ENCODE measurements at places on chromosomes 12 and 14.
A peak's percentile ranks its signal among the peaks of the same experiment; 100 is the strongest.

DNA sequence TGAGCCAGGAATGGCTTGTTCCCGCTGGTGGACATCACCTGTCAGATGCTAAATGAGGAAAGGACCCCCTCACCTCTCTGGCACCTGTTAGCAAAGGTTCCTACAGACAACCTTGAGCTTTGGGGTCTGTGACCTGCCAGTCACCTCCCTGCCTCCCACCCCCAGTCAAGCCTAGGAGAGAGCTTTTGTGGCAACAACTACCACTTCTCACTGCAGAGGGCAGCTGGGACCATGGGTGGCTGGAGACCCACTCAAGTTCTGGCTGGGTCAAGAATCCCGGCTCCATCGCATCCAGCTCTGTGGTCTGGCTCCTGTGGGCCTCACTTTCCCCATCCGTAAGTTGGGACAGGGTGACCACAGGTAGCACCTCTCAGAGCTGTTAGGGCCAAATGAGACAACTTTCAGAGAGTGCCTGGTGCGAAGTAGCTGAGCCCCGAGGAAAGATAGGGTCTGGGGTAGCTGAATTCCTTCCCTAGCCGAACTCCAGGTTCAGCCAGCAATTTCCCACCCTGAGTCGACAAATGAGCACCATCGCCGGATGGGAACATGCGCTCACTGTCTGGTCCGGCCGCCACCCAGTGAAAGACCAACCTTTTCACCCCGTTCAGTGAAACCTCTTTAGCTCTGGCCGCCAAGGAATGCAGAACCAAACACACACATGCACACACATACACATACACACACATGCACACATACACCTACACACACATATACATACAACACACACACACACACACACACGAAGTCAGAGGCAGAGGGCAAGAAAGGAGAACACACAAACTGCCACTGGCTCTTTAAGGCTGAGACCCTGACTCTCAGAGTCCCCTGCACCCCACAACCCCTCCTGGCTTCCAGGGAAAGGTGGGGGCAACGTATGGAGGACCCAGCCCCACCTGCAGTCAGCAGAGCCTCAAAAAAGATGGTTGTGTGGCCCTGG, 1.9 kb downstream of the TMEM119 start:
- DNase-seq, result no peak

DNA sequence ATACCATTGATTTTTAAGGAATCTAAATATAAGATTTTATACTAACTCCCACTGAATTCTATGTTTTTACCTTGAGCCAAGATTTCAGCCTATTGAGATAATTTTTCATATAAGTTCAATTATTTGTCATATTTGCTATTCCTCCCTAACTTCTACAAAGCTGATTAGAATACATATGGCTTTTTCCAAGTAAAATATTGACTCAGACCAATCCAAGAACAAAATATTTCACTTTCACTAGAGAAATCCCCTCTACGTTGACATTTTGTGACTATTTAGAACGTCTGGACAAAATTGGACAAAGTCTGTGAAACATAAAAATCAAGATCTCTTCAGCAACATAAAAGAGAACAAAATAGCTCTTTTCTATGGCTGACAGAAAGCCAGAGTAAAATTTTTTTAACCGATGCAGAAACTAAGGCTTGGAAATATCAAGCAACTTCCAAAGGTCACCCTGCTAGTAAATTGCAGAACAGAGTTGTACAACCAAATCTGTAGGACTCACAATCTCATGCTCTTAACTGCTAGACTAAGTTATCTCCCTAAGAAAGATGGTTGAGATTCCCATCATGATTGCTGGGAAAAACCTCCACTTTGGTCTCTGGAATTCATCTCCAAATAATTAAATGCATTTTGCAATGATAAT, 118.0 kb downstream of the GARIN6 start:
- DNase-seq, result no peak

GRCh38 chr14:23300687-23301223, 1.9 kb downstream of the PPP1R3E start:
- DNase-seq, result no peak

DNA sequence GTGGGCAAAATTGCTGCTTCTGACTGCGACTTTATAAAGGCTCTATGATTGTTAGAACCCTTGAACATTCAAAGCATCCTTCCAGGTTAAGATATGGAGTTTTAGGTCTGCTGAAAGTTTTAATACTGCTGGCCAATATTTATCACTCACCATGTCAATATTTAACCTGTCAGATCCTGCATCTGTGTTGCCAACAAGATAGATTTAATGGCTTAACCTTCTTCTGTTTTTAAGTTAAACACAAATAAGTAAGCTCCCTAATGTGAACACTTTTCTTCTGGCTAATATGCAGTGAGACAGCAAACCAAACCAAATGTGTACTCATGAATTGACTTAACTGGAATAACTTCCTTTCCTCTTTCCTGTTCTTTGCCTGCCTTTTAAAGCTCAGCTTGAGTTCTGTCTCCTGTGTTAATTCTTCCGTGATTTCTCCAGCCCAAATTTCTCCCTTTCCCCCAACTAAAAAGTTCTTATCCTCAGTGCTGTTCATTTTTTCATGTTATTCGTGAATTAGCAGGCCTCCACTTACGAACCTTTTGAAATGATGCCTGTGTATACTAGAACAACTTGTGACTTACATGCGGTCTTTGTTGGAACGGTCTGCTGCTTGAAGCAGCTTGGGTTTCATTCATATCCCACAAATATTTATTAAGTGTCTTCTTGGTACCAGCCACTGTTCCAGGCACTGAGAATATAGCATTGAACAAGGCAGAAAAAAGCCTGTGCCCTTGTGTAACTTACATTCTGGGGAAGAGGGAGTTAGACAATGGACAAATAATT, 9.1 kb downstream of the FBXW8 start:
- no peak for DNase-seq

GRCh38 chr14:94636744-94637412, 24.7 kb downstream of the SERPINA3 start:
- no peak for DNase-seq

GRCh38 chr14:67285876-67286452, 44.7 kb downstream of the PALS1 start:
- DNase-seq, result peak; percentile 55

DNA sequence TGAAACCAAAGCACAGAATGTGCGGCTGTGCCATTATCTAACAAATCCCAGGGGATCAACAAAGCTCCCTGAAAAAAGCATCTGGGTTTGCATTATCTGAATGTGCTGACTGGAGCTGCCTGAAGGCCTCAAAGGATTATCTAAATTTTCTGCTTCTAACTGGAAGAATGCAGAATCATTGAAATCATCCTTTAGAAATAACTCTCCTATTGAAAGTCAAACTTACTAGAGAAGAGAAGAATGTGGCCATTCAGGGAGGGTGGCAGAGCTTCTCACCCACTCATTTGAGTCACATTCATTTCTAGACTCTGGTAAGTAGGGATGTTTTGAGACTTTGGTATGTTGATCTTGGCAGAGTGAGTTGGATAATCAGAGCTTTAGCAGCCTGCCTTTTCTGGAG, 220.6 kb upstream of the RGS6 start:
- no peak for DNase-seq

- no peak for DNase-seq
These were observed 23.0 kb downstream of the PRB3 start for GRCh38 chr12:11246489-11246888.

DNA sequence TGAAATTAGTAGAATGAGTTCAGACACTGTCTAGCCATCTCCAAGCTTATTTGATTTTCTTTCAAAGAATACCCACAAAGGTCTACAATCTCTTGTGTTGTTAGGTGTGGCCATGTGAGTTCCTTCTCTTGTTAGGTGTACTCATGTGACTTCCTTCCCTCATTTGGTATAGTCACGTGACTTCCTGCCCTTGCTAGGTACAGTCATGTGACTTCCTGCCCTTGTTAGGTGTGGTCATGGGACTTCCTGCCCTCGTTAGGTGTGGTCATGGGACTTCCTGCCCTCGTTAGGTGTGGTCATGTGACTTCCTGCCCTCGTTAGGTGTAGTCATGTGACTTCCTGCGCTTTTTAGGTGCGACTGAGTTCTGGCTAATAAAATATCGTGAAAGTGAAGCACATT, 179.6 kb downstream of the TMX1 start:
- DNase-seq, result no peak
